ENCODE measurements at places on chromosomes 6 and 20. TPM values are rescaled to one million over a fixed set of nuclear protein-coding genes. Genes with fewer than 3 reads are reported as not detected.

Gene HTR1E
- total RNA-seq, result not detected

Gene MROH8
- 2.7 TPM for total RNA-seq

DNA sequence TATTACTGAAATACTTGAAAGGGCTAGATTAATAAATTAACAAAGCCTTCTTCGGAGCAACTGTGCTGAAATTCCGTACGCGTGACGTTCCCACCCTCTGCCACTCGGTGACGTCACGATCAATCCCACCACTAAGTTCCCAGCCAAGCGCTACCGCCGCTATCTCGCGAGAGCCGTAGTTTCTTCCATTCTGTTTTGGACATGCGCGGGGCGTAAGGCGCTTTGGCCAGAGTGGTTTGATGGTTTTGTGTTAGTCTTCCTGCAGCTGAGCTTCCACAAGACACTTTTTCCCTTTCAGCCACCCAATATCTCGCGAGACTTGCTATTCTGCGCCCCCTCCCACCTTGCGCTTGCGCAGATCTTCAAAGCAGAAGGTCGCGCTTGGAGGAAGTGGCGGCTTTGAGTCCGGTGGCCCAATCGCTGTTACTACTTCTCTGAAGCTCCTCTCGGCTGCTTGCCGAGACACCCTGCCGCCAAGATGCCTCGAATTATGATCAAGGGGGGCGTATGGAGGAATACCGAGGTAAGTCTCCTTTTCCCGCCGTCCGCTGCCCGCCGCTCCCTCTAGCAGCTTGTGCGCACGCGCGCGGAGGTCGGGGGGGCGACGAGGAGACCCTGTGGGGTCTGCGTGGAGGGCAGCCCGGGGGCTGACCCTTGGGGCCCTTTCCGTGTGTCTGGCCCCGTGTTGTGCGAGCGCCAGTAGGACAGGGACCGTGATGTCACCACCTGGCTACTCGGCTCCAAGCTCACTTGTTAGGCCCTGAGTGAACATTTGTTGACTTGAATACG lies at the start of gene CDC5L:
CDC5L (plus strand) TSS at position 361 of the 789 bp plus-strand sequence; CDS start at position 479, 118 bp downstream.
- DNase-seq, result peak; percentile 95

DNA sequence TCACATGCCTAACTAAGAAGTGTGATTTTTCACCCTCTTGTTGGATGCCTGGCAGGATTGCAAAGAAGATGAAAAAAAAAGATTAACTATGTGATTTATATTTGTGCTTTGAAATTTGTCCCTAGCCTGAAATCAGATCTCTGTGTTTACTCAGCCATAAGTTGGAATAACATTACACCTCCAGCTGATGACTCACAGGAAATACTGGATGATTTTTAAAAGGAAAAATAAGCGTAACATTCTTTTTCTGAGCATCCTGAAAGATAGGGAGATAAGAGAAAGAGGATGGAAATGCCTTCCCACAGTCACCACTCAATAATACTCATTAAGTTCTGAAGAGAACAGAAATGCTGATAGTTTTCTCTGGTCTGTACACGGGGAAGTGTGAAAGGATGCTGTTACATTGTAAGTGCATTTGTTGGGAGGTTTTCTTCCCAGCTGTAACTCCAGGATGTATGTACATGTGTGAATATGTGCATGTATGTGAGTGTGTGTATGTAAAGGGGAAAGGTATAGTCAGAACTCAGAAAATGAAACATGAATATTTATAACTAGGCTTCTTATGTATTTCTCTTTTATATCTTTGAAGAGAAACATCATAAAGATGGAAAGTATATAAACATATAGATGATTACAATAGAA lies 37.4 kb upstream of the RIPPLY2 start:
- DNase-seq, result no peak

DNA sequence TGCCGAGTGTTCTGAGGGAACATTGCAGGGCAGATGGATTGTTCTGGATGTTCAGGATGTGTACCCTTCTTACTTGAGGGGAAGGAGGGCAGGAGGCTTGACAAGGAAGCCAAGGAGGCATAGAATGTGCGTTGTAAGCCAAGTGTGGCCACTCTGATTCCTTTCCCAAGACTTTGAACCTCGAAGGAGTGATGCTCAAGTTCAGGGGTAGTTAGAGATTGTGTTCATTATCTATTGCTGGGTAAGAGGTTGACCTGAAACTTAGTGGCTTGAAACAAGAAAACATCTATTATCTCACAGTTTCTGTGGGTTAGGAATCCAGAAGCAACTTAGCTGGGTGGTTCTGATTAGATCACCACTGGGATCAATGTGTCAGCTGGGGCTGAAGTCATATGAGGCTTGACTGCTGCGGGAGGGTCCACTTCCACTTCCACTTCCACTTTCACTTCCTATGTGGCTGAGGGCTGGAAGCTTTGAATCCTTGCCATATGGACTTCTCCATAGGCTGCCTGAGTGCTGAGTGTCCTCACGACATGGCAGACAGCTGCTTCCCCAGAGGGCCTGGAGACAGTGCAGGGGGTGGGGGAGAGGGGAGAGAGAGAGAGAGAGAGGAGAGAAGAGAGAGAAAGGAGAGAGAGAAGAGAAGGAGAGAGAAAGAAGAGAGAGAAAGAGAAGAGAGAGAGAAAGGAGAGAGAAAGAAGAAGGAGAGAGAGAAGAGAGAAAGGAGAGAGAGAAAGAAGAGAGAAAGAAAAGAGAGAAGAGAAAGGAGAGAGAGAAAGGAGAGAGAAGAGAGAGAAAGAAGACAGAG lies 6.9 kb upstream of the CD40 start:
- no peak for DNase-seq

GRCh38 chr6:6725468-6726209 lies 137.1 kb downstream of the LY86 start:
- DNase-seq, result no peak

GRCh38 chr6:126919947-126920346 lies 198.5 kb upstream of the RSPO3 start:
- DNase-seq, result no peak

DNA sequence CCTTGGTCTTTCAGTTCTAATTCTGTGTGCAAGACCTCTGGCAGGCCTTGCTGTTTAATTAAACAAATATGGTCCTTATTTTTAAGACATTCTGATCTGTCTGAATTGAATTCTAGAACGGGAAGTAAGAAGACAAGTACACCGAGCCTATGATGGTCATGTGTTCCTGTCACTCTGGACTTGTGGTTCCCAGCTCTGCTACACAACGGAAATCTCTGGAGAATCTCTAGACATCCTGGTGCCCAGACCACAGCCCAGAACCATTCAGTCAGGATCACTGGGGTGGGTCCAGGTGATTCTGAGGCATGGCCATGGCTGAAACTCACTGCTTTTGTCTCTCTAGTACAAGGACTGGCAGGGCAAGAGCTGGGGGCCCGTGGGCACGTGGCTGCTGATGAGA lies 15.9 kb upstream of the KCNK16 start:
- DNase-seq, result no peak

DNA sequence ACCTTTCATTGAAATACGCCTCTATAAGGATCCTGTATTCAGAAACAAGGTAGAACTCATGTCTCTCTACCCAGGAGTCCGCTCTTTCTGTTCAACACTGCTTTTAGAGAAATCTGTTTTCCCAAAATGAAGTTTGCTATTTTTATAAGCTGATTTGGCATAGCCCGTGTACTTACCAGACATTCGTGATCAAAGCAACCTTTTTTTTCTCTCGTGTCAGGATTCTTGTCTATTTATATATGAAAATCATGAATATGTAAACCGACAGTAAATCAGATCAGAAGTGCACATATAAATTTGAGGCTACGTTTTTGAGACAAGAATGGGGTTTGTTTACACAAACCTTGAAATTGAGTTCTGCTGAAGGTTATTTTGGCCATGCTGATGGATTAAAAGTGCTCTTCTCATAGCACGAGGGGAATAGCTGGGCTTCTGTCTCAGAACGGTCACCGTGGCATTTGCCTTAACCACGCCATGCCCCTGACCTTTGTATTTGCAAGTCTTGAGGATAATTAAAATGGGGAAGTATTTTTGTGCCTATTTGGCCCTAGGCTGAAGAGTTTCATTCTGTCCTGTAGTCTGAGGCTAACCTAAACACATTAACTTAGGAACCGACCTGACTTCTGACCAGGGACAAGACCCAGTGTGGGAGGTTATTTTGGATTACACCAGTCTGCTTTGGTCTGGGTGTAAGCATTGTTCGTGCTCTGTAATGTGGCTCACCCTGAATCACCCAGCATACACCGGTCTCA lies 118.6 kb downstream of the MAP3K4 start:
- DNase-seq, result no peak

- DNase-seq, result no peak
Observed at GRCh38 chr6:24969343-24969860, 33.6 kb upstream of the RIPOR2 start.

Gene C20orf204
- 6.3 TPM for total RNA-seq

DNA sequence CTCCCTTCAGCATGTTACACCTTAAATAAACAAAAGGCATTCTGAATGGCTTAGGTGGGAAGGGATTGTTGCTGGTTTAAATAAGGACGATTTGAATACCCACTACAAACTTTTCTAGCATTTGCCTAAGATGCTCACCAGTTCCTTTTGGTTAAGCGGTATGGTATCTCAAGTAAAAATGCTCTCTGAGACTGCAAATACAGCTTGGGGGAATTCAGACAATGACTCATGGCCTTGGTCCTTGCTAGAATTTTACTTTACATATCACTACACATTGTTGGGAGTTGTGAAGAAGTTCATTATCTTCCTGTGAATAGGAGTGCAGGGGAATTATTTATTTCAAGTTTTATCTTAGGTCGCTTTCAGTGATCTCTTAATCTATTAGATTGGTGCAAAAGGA lies 670.7 kb downstream of the UTRN start:
- DNase-seq, result no peak

DNA sequence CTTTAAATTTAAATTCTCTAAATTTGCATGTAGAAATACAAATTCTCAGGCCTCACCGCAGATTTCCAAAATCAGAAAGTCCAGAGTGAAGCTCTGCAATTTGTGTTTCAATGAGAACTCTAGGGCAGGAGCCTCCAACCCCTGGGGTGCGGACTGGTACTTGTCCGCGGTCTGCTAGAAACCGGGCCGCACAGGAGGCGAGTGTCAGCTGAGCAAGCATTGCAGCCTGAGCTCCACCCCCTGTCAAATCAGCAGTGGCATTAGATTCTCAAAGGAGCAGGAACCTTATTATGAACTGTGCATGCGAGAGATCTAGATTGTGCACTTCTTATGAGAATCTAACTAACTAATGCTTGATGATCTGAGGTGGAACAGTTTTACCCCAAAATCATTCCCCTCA lies 203.0 kb upstream of the PCSK2 start:
- no peak for DNase-seq

DNA sequence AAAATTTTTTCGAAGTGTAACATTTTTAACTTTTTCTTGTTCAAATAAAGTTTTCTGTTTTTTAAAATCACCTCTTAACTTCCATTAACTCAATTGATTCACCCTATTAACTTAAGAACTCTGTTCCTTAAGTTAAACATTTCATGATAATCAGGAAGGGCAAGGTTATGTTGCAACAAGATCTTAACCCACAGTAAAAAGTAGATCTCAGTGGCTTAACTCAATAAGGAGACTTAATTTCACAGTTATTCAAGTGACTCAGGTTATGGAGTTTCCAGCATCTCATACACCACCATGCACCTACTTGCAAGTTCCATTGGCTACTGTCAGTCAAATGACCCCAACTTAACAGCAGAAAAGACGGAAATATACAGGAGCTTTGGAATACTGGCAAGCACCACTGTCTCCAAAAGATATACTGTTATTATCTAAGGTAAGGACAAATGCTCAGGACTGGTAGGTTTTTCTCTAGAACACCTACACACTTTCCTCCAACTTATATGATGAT lies 11.2 kb downstream of the HLA-DQB1 start:
- no peak for DNase-seq

GRCh38 chr6:143804835-143805239 lies 38.3 kb upstream of the LTV1 start:
- DNase-seq, result no peak

- DNase-seq, result peak; percentile 63
Observed at GRCh38 chr6:169654598-169655391, 47.0 kb downstream of the WDR27 start.

DNA sequence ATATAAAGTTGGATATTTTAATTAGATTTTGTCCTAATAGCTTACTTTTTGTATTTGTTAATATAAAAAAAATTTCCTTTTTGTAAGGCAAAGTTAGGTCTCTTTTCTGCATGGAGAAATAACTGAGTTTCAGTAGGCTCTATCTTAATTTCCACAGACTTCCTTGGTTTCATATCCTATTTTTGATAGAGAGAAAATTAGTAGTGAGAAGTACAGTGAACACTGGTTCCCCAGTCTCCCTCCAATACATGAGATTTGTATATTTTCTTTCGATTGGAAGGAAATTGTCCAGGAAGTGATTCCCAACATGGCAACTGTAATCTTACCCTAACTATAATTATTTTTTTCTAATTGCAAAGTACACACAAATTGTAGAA lies 26.4 kb downstream of the TRIM27 start:
- DNase-seq, result no peak
